WERI-Rb-1 (cell line): ENCODE measurements at places on chromosomes 6 and 20.

DNA sequence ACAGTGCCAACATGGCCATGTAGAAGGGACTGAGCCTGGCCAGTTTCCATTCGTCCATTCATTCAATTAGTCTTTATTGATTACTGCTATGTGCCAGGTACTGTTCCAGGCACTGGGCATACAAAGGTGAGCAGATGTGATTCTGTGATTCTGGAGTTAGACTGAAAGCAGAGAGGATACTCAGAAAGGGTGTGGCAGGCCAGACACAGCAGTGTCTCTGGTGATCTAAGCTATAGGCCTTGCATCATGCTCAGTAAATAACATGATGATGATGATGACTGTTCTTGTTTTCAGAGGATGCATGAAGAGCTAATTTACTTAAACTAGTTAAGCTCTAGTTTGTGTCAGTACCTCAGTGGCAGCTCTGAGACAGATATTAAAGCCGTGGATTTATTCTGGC lies 31.4 kb upstream of the FUCA2 start:
- DNase-seq = no peak

GRCh38 chr6:88569959-88570358 lies 393.5 kb downstream of the RNGTT start:
- no peak for DNase-seq

DNA sequence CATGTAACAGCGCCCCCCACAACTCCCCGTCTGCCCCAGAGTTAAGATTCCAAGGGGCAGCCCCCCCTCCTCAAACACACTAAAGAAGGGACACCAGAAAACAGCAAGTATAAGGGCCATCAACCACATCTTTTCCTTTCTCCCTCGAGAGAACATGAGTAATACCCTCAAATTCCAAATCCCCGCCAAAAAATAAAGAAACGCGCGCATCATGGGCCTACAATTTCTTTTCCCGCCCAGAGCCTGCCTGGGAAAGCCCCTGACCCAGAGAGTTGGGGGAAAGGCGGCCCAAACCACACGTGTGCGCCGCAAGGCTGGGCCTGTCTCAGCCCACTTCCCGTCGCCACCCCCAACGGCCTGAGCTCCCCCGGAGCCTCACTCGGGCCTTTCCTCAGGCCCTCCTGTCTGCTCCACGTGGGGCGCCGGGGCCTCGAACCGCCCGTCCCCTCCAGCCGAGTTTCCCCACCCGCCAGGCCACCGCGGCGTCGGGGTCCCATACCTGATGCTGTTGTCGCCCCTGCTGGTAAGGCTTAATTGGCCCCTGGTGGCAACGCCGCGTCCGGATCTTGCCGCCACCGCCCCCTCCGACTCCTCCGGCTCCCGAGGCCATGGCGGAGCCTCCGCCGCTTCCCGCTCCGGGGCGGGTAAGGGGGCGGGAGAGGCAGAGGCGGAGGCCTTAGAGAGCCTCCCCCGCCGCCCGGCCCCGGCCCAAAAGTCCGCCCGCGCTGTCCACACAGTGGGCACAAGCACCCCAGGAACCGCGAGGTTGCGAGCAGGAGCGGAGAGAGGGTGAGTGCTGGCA lies 746 bp downstream of the NUP153 start:
- DNase-seq = peak; percentile 76

DNA sequence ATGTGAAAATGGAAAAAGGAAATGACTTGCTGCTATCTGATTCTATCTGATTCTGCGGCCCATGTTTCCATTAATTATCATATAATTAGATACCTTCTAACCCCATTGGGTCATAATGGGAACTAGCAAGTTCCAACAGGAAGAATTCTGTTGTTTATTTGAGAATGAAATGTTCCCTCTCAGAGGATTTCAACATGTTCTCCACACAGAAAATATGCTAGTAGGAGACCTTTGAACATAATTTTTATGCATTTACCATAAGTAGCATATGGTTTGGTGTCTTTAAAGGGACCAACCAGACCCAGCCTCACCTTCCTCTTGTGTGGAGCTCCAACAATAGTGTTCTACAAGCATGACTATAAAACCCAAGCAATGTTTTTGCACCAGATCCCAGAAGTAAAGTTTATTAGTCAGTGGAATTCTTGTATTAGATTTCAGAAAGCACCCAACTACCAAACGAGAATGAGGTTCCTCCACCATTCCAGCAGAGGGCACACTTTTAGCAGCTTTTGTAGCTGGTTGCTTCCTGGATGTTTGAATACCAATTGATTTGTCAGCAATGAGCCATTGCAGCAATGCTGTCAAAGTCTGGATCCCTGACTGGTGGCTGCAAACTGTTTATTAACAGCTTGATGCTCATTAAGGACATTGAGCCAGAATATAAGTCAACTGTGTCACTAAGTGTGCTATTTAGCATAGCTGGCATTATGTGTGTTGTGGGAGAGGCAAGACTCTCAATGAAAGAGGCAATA lies 143.6 kb upstream of the GJE1 start:
- peak; percentile 25 for DNase-seq

DNA sequence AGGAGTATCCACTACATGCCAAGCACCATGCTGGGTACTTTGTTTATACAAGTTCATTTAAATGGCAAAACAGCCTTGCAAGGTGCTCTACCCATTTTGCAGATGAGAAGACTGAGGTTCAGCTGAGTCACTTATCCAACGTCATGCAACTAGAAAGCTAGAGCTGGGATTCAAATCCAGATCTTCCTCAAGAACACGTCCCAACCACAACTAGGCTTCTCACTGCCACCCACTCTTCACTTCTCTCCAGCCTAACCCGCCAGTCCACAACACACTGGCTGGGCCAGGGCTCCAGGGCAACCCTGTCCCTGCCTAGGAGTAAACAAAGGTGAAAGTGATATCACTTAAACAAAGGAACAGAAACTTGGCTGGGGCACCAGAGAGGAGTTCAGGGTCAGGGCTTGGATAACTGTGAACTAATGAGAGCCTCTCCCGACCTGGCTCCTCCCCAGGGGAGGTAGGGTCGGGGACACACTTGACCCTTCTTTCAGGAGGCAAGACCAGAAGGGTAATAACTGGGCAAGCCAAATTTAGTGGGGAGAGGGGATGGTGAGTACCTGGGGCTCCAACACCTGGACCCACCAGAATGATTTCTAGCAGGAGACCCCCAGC lies 7.9 kb downstream of the SDC4 start:
- DNase-seq = no peak
